K562 (cell line): ENCODE measurements at places on chromosomes 2 and 18. TPM values are rescaled to one million over a fixed set of nuclear protein-coding genes. Genes with fewer than 3 reads are reported as not detected.
A peak's percentile ranks its signal among the peaks of the same experiment; 100 is the strongest.

Gene GREB1L
- total RNA-seq: 0.11 TPM in 1 of 2 replicates, not detected in the other

Gene ANO7
- total RNA-seq: 4.1 and 5.1 TPM in 2 replicates

Gene G6PC2
- 0.13 TPM in 1 of 2 replicates, not detected in the other for total RNA-seq

Gene MYOM1
- total RNA-seq: 0.29 and 0.35 TPM in 2 replicates

Gene ANKRD29
- not detected in 2 replicates for total RNA-seq

Gene SOWAHC
- total RNA-seq: 0.04 and 0.09 TPM in 2 replicates

Gene KIAA2012
- not detected in 2 replicates for total RNA-seq

Gene NEU4
- total RNA-seq: 0.38 and 0.40 TPM in 2 replicates

Gene ADD2
- total RNA-seq: 59.6 and 63.0 TPM in 2 replicates

- H3K36me3 ChIP-seq: peaks cover 7% of the 10 kb centered on the region; the same call in 2 of the 3 replicates
- no peak overlapping the region for H3K27ac ChIP-seq
- no peak for DNase-seq
These were observed 30.7 kb upstream of the TMEM247 start for GRCh38 chr2:46448641-46449040.

DNA sequence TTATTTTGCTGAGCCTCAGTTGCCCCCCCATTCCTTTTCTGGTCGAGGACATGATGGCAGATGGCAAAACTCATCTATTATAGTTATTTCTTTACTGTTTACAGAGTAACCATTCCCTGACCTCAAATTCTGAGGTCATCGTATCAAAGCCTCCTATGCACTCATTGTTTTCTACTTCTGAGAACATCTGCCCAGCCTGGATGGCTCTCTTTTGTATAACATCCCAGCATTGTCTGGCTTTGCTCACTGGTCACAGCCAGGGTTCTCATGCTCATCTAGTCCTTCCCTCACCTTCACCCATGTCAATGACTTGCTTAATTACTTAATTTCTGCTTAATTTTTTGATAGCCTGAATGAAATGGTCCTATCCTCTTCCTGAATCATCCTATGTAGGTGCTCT is 472.1 kb downstream of the PARD3B start:
- DNase-seq: no peak
- no peak overlapping the region for H3K27ac ChIP-seq
- no peaks in the 10 kb centered on the region for H3K27me3 ChIP-seq
- H3K36me3 ChIP-seq: no peaks in the 10 kb centered on the region
- H3K4me1 ChIP-seq: no peaks in the 10 kb centered on the region; the same call in 2 of the 3 replicates

DNA sequence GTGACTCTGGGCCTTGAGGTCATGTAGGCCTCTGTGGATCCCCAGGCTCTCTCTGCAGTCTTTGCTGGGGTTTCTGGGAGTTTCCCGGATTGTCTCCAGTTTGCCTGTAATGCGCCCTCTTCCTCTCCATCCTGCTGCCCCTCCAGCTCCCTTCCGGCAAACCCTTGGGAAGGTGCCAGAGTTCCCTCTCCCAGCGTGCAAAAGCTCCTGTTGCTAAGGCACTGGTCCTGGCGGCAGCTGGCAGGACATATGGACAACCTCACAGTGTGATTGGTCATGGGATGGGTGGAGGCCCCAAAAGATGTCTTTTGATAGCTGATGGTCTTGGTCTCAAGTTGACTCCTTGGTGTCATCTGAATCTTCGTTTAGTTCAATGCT is 320.1 kb downstream of the CYP26B1 start:
- no peak overlapping the region for H3K4me3 ChIP-seq
- no peak overlapping the region for H3K27ac ChIP-seq

DNA sequence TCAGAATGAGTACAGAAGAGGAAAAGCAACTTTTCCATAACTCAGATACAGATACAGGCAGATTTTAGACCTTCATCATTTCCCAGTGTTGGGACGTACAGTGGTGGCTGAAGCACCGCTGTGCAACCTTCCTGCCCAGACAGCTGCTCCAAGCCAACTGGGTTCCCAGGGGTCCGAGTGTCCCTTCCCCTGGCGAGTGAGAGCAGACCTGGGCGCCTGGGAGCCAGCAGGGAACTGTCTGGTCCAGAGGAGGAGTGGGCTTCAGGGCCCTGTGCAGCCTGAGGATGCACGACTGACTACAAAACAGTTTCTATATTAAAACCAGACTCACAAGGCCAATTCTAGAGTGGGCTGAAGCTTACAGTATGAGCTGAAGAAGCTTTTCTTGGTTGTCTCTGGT is 11.1 kb upstream of the OR6B2 start:
- no peaks in the 10 kb centered on the region for H3K4me1 ChIP-seq
- peaks cover 43% of the 10 kb centered on the region for H3K27me3 ChIP-seq
- no peak for DNase-seq
- no peaks in the 10 kb centered on the region for H3K36me3 ChIP-seq
- H3K4me3 ChIP-seq: no peak overlapping the region
- H3K27ac ChIP-seq: no peak overlapping the region

DNA sequence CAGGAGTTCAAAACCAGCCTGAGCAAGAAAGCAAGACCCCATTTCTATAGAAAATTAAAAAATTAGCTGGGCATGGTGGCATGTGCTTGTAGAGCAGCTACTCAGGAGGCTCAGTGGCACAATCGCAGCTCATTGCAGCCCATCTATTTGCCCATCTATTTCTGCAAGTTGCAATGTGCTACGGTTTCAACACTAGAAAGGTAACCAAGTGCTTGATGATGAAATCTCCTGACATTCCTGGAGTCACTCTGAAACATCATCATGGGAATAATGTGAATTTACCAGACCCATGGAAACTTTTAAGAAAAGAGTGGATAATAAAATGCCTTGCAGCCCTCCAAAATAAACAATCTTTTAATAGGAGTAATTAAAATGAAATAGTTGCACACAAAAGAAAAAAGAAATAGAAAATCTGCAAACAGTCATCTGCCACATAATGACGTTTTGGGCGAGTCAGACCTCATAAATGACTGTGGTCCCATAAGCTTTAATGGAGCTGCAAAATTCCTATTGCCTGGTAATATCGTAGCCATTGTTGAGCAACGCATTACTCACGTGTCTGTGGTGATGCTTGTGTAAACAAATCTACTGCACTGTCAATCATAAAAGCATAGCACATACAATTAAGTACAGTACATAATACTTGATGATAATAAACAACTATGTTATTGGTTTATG is 46.6 kb upstream of the AMMECR1L start:
- H3K36me3 ChIP-seq: no peaks in the 10 kb centered on the region
- no peaks in the 10 kb centered on the region for H3K27me3 ChIP-seq
- H3K4me3 ChIP-seq: no peak overlapping the region
- H3K4me1 ChIP-seq: peaks cover 2% of the 10 kb centered on the region; the same call in 1 of the 3 replicates
- H3K27ac ChIP-seq: no peak overlapping the region
- no peak for DNase-seq

DNA sequence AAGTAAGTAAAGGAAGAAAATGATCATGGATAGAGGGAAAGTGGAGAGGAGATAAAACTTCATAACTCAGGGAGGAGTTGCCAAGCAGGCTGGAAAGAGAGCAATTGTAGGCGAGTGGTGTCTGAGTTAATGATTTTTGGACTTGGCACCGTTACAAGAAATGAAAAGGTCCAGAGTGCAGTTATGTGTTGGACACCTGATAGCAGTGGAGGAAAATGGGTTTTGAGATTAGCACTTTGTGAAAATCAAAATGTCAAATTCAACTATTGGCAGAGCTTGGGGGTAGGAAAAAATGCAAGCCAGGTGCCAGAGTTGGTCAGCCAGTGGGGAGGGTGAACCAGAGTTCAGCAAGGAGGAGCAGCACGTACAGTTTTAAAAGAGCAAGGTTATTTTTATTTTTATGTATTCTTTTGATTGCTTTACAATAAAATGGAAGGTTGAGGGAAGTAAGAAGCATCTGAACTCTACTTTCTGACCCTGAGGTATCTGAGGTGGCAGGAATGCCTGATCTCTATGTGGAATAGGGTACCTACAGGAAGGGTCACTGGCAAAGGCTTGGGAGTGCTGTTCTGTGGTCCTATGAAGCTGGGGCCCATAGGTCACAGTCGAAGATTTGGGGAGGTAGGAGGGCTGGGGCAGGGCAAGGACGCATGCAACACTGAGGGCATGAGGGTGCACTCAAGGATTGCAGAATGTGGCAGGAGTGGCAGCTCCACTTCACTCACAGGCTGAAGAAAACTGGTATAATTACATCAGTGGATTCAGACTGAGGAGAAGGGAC is 127.5 kb downstream of the CD8B2 start:
- H3K27me3 ChIP-seq: no peaks in the 10 kb centered on the region
- no peak overlapping the region for H3K27ac ChIP-seq
- no peaks in the 10 kb centered on the region for H3K36me3 ChIP-seq
- H3K4me3 ChIP-seq: no peak overlapping the region

GRCh38 chr2:190766595-190766994 is 114.0 kb upstream of the GLS start:
- no peaks in the 10 kb centered on the region for H3K27me3 ChIP-seq
- no peaks in the 10 kb centered on the region for H3K36me3 ChIP-seq
- H3K27ac ChIP-seq: no peak overlapping the region

- no peaks in the 10 kb centered on the region for H3K4me1 ChIP-seq
- H3K36me3 ChIP-seq: no peaks in the 10 kb centered on the region
- no peak for DNase-seq
- H3K27ac ChIP-seq: no peak overlapping the region
These were observed 636.2 kb downstream of the EPHA4 start for GRCh38 chr2:220935789-220936321.

- H3K27ac ChIP-seq: no peak overlapping the region
- peak; percentile 48 for DNase-seq
- H3K27me3 ChIP-seq: peaks cover 21% of the 10 kb centered on the region
- no peaks in the 10 kb centered on the region for H3K36me3 ChIP-seq
- peaks cover 6% of the 10 kb centered on the region for H3K4me1 ChIP-seq
These were observed 132.8 kb downstream of the TPO start for GRCh38 chr2:1546023-1546591.

GRCh38 chr2:206611191-206611590 is 31.1 kb upstream of the FAM237A start:
- H3K36me3 ChIP-seq: no peaks in the 10 kb centered on the region
- H3K4me1 ChIP-seq: peaks cover 4% of the 10 kb centered on the region; the same call in 1 of the 3 replicates
- no peaks in the 10 kb centered on the region for H3K27me3 ChIP-seq
- H3K4me3 ChIP-seq: no peak overlapping the region
- H3K27ac ChIP-seq: no peak overlapping the region

DNA sequence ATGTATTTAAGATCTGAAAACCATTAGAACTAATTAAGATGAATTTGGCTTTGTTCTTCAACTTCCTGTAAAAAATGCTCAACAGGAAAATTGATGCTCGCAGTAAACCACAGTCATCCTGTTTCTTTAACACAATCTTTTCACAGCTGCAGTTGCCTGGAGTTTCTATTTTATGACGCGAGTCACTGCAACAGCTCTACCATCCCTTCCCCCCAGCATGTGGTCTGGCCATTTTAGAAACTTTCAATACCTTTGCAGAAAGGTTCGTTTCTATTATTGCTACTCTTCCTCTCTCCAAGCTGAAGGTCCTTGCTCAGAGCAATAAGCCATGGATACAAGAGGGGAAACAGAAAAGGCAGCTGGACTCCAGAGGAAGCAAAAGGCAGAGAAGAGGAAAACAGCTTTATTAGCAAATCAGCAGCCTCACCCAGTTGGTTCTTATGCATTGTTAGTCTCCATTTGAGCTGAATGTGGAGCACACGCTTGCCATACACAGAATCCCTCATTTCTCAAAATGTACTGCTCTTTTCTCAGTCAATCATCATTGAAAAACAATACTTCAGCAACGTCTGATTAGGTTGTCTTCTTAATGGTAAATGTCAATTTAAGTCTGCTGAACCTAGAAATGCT is 3.9 kb downstream of the WIPF1 start:
- no peaks in the 10 kb centered on the region for H3K4me1 ChIP-seq
- no peak overlapping the region for H3K4me3 ChIP-seq
- no peak for DNase-seq

DNA sequence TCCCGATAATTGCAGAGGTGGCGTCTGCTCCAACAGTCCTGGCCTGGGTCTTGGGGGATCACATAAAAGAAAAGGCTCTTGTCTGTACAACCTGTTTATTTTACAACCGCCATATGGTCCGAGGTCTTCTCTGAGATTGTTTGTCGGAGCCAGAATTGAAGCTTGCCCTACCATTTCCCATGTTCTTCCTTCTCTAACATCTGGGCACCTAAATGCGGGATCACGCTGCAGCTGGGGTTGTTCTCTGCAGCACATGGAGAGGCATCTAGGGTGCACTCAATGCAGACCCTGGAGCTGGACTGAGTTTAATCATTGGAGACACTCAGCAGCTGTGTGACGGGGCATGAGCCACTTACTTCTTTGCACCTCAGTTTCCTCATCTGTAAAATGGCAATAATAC is 107.7 kb downstream of the ACKR3 start:
- no peak for DNase-seq
- no peaks in the 10 kb centered on the region for H3K36me3 ChIP-seq
- H3K4me3 ChIP-seq: no peak overlapping the region
- H3K27ac ChIP-seq: no peak overlapping the region

DNA sequence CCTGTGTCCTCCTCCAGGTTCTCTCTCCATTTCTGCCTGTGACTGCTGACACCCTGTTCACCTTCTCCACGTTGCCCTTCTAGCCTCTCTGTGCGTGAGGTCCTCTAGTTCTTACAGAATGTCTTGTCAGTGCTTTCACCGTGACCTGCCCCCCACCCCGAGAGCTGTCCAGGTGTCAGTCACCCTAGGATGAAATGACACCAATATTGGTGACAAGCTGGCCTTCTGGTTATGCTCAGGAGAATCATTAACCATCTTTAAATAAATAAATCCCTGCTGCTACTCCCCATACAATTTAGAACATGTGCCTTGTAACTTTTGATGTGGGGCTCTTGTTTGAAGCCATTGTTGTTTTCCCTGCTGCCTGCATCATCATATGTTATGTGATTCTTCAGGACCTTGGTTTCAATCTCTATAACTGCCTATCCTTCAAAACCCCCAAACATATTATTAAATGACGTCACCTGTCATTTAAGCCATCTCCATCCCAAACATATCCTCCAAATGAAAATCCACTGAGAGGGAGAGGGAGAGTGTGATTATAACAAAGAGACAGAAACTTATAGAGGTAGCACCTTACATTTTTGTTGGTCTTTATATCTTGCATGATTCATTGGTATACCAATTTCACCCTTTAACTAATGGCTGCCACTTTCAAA is 496.3 kb downstream of the PARD3B start:
- H3K27me3 ChIP-seq: no peaks in the 10 kb centered on the region
- no peaks in the 10 kb centered on the region for H3K36me3 ChIP-seq
- H3K4me1 ChIP-seq: no peaks in the 10 kb centered on the region
- no peak for DNase-seq
- H3K4me3 ChIP-seq: no peak overlapping the region
- no peak overlapping the region for H3K27ac ChIP-seq
